ENCODE measurements at places on chromosomes 3 and 15.

- H3K36me3 ChIP-seq, result no peaks in the 10 kb centered on the region
- no peaks in the 10 kb centered on the region for H3K27me3 ChIP-seq
- H3K4me3 ChIP-seq, result no peak overlapping the region
- no peak for DNase-seq
- no peak overlapping the region for H3K27ac ChIP-seq
- no peaks in the 10 kb centered on the region for H3K4me1 ChIP-seq
These were observed 101.1 kb upstream of the BOC start for GRCh38 chr3:113110267-113110666.

DNA sequence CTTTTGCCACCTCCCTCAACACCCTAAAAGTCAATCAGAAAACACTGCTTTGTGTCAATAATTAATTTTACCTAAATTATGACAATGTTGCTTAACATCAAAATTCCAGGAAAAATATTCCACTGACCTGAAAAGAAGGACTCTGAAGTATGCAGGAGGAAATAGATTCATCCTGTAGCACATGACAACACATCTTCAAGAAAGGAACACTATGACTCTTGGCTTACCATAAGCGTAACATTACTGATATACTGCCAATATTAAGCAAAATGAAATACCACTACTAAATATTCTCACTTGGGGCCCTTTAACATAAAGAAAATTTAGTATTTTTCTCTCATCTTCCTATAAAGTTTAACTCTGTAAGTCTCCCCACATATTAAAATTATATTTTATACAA is 9.6 kb downstream of the SUCLG2 start:
- no peak overlapping the region for H3K27ac ChIP-seq
- no peak for DNase-seq
- H3K27me3 ChIP-seq, result no peaks in the 10 kb centered on the region
- H3K4me3 ChIP-seq, result no peak overlapping the region
- no peaks in the 10 kb centered on the region for H3K4me1 ChIP-seq

- no peak overlapping the region for H3K4me3 ChIP-seq
- peaks cover 12% of the 10 kb centered on the region for H3K4me1 ChIP-seq
- no peak for DNase-seq
These were observed 251.1 kb downstream of the ULK4 start for GRCh38 chr3:41710646-41711388.

DNA sequence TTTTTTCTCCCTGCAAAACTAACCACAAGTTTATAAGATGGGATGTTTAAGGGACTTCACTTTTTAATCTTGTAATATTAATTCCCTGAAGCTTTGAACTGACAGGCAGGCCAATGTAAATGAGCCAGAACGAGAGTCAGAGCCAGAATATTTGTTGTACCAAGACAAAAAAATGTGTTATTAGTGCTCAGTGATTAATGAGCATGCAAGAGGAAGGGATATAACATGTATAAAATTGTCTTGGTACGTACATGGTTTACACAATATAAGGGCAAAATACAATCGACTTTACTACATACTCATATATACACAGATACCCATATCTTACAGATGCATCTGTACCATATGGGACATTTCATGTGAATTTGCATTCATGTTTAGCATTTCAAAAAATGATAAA is 331.2 kb downstream of the MECOM start:
- H3K27me3 ChIP-seq, result no peaks in the 10 kb centered on the region
- no peaks in the 10 kb centered on the region for H3K4me1 ChIP-seq
- DNase-seq, result no peak
- no peak overlapping the region for H3K27ac ChIP-seq
